CMK (cell line): ENCODE measurements at places on chromosomes 4 and X.
A peak's percentile ranks its signal among the peaks of the same experiment; 100 is the strongest.

DNA sequence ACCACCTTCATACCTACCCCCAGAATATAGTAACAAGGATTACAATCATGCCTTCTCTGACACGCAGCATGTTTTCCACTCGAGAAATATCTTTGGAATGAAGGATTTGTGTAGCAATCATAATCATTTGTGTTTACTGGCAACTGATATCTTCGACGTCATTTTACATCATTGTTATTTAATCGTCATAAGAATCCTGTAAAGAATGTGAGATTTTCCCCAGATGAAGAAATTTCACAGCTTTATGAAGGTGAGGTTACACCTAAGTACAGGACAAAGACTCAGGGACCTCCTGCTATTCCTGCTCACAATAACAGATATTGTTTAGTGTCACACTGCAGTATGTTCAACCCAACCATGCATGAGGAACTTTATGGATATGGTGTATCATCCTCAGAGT, 198.2 kb upstream of the LDB2 start:
- DNase-seq, result no peak

DNA sequence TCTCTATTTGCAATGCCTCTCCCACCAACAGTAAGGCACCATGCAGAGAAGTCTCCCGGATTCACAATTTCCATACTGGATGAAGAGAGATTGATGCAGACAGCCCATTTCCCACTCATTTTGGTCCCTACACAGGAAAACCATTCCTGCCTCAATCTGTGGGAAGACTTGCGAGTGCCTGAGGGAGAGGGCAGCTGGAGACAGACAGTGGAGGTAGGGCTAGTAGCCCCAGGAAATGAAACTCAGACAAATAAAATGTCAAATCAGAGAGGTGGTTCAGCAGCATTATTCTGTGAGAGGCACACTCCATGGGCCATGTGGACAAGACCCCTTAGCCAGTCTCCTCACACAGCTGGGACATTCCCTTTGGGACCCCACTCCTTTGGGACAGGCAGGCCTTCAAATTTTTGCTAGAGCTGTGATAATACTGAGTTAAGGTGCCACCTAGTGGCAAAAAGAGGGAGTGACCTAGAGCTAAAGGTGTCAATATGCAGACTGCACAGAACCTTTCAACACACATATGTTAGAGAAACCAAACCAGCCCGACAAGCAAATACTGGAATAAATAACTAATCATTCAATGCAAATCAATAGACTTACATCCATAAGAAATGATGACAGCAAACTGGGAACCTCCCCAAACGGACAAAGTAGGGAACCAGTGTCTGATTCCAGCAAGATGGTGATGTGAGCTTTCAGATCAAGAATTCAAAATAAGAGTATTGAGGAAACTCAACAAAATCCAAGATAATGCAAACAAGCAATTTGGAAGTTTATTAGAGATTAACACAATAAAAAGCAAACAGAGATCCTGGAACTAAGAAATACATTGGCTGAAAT, 1865.3 kb upstream of the AGA start:
- peak; percentile 0 for DNase-seq

- no peak for DNase-seq
Measured at GRCh38 chrX:23637187-23637586, 30.1 kb upstream of the PRDX4 start.

DNA sequence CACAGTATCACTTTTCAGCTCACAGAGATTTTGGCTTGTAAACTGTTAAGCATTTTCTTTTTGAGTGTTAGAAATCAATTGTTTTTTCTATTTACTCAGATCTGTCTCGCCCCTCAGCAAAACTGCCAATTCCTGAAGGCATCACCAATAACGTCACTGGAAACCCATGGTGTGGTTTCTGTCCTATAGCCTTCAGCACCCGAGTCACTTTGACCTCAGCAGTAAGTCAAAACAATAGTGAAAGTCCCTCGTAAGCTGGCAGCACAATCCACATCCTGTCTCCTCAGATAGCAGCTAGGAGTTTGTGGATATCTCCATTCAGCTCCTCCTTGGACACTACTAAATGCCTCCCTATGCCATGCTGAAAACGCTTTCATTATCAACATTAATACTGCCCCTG, 1787.4 kb upstream of the ADGRL3 start:
- no peak for DNase-seq

GRCh38 chr4:17587094-17587822, 10.3 kb downstream of the LAP3 start:
- no peak for DNase-seq

DNA sequence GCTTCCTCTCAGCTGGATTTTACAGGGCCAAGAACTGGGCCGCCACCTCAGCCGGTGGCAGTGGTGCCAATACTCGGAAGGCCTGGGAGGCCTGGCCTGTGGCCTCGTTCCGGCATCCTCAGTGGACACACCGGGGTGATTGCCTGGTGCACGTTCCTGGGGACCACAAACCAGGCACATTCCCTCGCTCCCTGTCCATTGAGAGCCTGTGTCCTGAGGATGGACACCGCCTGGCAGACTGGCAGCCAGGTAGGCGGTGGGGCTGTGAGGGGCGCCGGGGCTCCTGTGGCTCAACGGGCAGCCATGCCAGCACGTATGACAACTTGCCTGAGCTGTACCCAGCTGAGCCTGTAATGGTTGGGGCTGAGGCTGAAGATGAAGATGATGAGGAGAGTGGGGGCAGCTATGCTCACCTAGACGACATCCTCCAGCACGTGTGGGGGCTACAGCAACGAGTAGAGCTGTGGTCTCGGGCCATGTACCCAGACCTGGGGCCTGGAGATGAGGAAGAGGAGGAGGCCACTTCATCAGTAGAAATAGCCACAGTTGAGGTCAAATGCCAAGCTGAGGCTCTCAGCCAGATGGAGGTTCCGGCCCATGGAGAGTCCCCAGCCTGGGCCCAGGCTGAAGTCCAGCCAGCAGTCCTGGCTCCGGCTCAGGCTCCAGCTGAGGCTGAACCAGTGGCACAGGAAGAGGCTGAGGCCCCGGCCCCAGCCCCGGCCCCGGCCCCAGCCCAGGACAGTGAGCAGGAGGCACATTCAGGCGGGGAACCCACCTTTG, 70.4 kb downstream of the STARD8 start:
- DNase-seq, result no peak

DNA sequence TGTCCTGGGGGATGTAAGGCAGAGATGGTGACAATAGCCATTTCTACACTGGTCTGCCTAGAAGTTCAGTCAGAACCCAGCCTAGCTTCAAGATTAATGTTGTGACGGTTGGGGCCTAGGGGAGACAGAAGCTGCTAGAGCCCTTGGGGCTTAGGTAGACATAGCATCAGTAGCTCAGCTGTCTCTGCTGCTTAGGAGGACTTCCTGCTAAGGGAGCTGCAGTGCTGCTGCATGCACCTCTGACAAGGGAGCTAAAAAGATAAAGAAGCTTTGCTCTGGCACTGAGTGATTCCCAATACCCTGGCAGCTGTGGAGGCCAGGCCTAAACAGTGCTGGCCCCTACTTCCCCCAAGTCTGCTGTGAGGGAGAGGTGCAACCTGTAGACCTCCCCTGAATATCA, 116.0 kb downstream of the CT47B1 start:
- no peak for DNase-seq

DNA sequence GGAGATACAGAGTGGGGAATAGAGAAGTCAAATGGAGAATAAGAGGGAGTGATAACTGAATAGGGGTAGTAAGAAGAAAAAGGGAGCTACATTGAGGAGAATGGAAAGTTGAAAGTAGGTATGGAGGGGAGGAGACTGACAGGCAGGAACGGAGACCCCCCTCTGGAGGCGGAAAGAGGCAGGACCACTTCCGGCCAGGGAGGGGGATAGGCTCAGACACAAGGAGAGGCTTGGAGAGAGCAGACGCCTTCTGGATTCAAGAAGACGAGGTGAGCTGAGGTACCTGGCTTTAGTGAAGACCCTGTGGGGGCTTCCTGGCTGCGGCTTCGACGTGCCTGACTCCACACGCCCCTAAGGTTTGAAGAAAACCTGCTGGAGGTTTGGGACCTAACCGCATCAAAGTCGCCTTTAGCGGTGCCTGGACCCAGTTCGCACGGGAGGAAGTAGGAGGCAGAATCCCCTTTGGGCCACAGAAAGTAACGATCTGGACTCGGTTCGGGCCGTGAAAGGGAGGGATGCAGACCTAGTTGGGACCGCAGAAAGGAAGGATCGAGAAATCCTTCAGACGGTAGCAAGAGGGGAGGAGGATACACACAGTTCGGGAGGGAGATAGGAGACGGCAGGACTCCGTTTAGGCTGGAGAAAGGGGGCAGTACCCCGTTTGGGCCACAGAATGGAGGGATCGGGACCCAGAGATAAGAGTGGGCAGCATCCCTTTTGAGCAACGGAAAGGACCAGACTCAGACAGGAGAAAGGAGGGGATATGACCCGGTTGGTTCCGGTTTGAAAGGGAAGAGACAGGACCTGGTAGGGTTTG, at the start of gene TRO:
Gene TRO, plus strand, starts transcription at position 215 of the 817 bp plus-strand sequence. CDS start 1,423 bp downstream, outside the sequence.
- DNase-seq, result no peak

DNA sequence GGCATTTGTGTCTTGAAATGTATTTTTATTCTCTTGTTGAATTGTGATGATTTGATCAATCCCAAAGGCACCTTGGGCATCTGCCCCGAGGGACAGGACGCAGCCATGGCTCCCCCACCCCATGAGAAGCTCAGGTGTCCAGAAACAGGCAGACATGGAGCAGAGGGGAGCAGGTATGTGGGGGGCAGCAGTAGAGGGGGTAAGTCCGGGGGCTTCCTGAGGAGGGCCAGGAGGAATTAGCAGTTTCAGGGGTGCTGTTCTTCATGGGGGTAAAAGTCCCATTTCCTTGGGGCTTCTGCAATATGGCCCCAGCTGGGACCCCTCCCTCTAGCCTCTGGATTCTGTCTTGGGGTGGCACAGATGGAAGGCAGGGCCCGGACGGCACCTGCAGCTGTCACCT, 67.0 kb upstream of the HMX1 start:
- no peak for DNase-seq

GRCh38 chrX:118883994-118884393, 60.4 kb downstream of the ZCCHC12 start:
- no peak for DNase-seq

DNA sequence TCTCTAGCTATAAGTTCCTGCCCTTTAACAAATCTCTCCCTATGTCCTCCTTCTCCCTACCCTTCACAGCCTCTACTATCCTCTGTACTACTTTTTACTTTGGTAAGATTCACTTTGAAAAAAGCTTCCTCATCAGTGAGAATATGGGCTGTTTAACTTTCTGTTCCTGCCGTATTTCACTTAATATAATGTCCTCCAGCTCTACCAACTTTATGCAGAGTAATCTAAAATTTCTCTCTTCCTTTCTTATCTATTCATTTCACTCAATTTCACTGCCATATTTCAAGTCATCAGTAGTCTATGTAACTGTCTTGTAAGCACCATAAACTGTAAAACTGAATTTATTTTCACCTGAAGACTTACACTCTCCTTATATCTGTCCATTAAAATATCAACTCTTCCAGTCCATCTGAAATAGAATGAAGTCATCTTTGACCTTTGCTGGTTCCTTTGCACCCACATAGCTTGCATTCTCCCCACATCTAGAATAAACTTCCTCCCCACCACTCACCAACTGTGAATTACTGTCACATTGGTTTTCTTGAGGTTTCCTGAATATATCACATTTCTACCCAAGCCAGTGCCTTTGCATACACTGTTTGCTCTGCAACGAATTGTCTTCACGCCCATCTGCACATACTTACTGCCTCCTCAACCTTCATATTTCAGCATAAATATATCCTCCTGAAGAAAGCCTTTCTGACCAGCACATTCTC, 54.6 kb downstream of the ARAP2 start:
- DNase-seq, result no peak

DNA sequence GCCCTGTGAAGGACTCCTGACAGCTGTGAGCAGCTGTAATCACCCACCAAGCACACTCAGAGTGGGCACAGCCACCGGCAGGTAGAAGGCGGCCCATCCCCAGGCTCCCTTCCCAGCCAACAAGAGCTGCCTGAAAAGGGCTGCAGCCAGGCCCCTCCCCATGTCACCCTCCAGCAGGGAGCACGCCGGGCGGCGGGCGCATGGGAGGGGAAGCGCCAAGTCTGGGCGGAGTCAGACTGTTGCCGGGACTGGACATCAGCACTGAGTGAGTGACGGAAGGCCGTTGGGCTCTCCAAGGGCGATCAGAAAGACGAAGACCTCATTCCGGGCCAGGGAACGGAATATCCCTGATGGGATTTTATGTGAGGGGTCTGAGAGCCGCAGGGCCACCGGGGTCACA, 82.1 kb downstream of the PPP2R2C start:
- no peak for DNase-seq

DNA sequence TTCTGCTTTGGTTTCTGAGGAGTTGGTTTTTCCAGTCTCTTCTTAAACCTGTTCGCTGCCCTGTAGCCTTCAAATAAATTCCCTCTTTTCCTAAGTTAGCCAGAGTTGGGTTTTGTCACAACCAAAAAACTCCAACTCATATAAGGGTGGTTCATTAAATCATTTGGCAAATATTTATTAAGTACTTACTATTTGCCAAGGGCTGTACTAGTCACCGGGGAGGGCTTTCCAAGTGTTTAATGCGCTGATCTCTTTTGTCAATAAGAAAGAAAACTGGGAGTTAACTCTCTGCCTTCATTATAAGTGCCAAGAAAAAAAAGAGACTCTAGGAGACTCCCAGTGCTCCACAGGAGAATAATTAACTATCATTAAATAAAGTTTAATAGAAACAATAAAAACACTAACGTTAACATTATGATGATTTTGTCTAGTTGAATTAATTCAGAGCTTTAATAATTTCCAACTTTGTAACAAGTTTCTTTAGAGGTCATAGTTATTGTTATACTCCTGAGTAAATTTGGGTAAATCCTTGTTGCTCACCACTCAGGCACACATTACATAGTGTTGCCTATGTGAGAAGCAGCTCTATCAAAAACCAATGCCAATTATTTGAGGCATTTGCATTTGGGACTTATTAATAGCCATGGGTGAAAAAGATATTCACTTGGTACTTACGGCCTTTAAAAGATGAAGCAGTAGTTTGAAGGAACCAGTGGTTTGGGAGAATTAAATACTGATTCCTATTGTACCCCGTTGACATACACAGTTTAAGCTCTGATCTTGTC, 122.5 kb upstream of the TEX13D start:
- DNase-seq, result no peak

GRCh38 chr4:121049072-121049599, 23.2 kb downstream of the NDNF start:
- DNase-seq, result no peak

GRCh38 chr4:132334081-132334480, 815.0 kb upstream of the PCDH10 start:
- DNase-seq, result no peak

GRCh38 chr4:74283614-74284013, 24.7 kb upstream of the EPGN start:
- DNase-seq, result no peak

GRCh38 chr4:134905061-134905460, 703.5 kb upstream of the PABPC4L start:
- DNase-seq, result no peak

DNA sequence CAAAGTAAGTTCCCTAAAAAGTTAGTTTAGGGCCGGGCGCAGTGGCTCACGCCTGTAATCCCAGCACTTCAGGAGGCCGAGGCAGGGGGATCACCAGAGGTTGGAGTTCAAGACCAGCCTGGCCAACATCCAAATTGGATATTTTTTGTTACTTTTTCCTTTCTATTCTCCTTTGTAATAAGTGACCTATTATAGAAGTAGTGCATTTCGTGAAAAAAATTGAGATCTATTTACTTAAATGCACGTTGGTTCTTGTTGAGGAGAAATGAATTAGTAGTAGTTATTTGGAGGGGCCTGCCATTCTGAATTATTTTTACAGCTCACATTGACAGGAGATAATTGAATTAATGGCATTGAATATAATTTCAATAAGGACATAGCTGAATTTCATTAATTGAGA, 22.3 kb upstream of the NDUFC1 start:
- DNase-seq, result no peak
